ENCODE measurements at places on chromosomes 12 and 14.
A peak's percentile ranks its signal among the peaks of the same experiment; 100 is the strongest.

DNA sequence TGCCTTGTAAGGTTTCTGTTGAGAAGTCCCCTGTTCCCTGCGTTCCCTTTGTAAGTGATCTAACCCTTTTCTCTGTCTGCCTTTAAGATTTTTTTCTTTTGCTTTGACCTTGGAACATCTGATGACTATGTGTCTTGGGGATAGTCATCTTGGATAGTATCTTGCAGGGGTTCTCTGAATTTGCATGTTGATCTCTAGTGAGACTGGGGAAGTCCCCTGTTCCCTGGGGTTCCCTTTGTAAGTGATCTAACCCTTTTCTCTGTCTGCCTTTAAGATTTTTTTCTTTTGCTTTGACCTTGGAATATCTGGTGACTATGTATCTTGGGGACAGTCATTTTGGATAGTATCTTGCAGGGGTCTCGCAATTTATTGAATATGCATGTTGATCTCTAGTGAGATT is 38.2 kb upstream of the TMX1 start:
- no peak for DNase-seq

DNA sequence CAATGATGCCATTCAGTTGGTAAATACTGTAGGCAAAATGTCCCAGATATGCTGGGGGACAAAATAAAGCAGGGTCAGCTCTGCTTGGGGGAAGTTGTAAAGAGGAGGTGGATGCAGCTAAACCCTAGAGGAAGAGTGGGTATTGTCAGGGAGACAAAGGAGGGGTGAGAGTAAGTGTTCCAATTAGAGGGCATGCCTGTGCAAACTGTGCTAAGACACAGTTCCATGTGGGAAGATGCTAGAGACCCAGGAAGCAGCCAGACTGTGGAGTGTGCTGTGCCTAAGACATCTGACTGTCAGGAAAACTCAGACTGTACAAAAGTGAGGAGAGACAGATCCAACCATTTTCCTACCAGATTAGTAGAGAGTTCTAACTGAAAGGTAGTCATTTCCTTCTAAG is 474.3 kb downstream of the ATP23 start:
- no peak for DNase-seq

- DNase-seq = no peak
These were observed 62.1 kb downstream of the ZNF641 start for GRCh38 chr12:48288387-48289268.

DNA sequence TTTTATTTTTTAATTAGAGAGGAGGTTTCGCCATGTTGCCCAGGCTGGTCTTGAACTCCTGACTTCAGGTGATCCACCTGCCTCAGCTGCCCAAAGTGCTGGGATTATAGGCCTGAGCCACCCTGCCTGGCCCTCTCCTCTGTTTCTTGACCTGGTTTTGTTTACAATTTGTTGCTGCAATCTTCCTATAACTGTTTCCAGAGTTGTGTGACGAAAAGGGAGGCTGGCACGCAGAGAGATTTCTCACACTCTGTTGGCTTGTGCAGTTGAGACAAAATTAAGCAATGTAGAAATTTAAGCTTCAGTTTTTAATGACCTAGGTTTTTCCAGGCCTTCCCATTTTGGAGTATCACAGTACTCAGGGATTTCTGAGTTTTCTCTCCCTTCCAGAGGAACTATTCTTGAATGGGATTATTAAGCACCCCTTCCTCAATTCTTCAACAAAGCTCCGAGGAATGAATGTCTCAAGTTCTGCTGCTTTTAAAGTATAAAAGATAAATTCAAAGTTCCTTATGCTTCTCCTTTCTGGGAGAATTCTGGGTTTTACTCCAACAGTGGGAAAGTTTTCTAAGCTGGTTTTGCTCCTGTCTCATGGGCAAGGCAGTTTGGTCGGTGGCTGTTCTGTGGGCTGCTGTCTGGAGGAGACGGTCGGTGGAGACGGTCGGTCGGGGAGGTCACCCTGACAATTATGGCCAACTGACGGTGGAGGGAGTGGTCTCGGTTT is 20.4 kb upstream of the FOS start:
- no peak for DNase-seq

GRCh38 chr12:14612898-14613445 is 45.3 kb upstream of the PLBD1 start:
- no peak for DNase-seq

- no peak for DNase-seq
These were observed at the start of gene GZMB for GRCh38 chr14:24634158-24634557. TSS of gene GZMB (minus strand) at chr14:24634190. CDS start at chr14:24634160, 30 bp downstream.

- no peak for DNase-seq
These were observed 110.0 kb downstream of the ADCK1 start for GRCh38 chr14:77909911-77910310.

GRCh38 chr12:75137896-75138295 is 71.7 kb downstream of the KCNC2 start:
- DNase-seq = no peak

GRCh38 chr12:112148031-112148513 is 22.7 kb downstream of the TRAFD1 start:
- no peak for DNase-seq

DNA sequence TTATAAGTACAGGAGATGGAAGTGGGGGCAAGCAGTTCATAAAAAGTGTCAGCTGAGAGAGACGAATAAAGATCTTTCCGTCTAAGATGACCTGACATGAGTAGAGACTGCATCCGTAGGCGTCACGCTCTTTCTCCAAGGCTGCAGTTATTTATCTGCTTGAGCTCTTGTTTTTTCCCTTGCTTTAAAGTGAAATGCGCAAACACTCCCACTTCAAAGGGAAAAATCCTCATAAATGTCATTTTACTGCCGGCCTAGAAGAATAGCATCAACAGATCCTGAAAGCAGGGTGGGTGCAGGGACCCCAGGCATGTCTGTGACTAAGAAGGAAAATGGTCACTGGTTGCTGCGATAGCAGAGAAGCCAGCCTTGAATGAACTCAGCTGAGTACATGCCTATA is 647.4 kb downstream of the MED13L start:
- DNase-seq = no peak

- no peak for DNase-seq
These were observed 88.5 kb downstream of the E2F7 start for GRCh38 chr12:76976777-76977382.

DNA sequence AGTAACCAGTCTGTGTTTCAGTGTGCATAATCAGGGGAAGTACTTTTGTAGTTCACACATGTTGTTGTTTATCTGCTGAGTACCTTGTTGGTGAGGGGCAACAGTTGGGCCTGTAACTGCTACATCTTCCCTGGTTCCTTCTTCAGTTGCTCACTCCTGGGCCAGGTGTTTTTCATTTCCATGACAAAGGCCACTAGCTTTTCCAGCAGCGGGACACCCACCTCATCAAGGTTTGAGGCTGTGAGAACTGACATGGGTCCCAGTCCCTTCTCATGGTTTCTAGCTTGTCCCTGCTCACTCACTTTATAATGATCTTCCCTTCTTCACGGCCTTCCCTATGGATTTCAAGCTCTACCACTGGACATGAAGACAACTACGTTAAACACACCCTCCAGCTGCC is 1.5 kb upstream of the NOXRED1 start:
- DNase-seq = no peak

- no peak for DNase-seq
These were observed 6.5 kb downstream of the WNT5B start for GRCh38 chr12:1635301-1636095.

- DNase-seq = no peak
These were observed 341.0 kb upstream of the FKBP4 start for GRCh38 chr12:2453761-2454090.

- DNase-seq = peak; percentile 57
These were observed 324.5 kb downstream of the PCNX1 start for GRCh38 chr14:71231521-71232393.

Measured in GM20000 (cell line).